Natural killer cell (primary cell): ENCODE measurements at places on chromosomes 5 and 9. TPM values are rescaled to one million over a fixed set of nuclear protein-coding genes. Genes with fewer than 3 reads are reported as not detected.

DNA sequence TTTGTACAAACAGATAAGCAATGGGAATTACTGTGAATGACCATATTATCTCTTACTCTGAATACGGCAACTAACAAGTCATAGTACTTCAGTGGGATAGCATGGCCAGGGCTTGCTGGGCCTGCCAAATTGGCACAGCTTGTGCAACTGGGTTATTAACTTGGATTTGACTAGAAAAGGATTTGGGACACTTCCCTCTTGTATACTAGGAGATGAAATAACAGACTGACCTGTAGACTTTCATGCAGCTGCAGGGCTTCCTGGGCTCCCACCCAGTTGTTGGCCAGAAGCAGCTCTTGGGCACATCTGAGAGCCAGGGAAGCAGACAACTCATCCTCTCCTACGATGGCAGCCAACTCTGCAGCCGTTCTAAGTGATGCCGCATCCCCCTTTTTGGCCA, 39.8 kb downstream of the CNOT8 start:
- no peaks in the 10 kb centered on the region for H3K27me3 ChIP-seq
- no peaks in the 10 kb centered on the region for H3K4me1 ChIP-seq
- no peak overlapping the region for H3K4me3 ChIP-seq
- H3K36me3 ChIP-seq: peaks cover 61% of the 10 kb centered on the region
- no peak overlapping the region for H3K27ac ChIP-seq

Gene AFF4
- total RNA-seq: 87.5 TPM

Gene ABL1
- total RNA-seq: 49.7 TPM

Gene PCDHA8
- not detected for total RNA-seq

GRCh38 chr9:95585824-95586223, 69.1 kb upstream of the PTCH1 start:
- H3K27ac ChIP-seq: no peak overlapping the region
- no peaks in the 10 kb centered on the region for H3K4me1 ChIP-seq
- no peak overlapping the region for H3K4me3 ChIP-seq
- DNase-seq: no peak
- no peaks in the 10 kb centered on the region for H3K36me3 ChIP-seq

GRCh38 chr9:104780796-104781395, 17.0 kb downstream of the NIPSNAP3B start:
- no peaks in the 10 kb centered on the region for H3K4me1 ChIP-seq
- no peak overlapping the region for H3K27ac ChIP-seq
- H3K36me3 ChIP-seq: no peaks in the 10 kb centered on the region
- DNase-seq: no peak
- H3K4me3 ChIP-seq: no peak overlapping the region

GRCh38 chr5:84549054-84549453, 164.4 kb upstream of the EDIL3 start:
- no peaks in the 10 kb centered on the region for H3K4me1 ChIP-seq
- H3K4me3 ChIP-seq: no peak overlapping the region
- no peak overlapping the region for H3K27ac ChIP-seq

DNA sequence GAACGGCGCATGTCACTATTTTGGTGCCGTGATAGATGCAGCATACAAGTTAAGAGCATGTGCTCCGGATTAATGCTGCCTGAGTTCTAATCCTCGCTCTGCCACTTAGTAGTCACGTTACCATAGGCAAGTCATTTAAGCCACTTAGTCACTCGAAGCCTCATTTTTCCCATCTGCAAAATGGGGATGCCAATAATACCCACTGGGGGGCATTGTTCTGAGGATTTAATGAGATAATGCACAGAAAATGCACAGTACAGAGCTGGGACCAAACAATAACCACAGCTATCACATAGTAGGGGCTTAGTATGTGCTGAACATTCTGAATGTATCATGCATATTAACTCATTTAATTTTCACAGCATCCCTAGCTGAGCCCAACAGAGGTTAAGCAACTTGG, 9.1 kb downstream of the NIPAL4 start:
- no peak overlapping the region for H3K4me3 ChIP-seq
- DNase-seq: no peak
- H3K27ac ChIP-seq: no peak overlapping the region
- H3K36me3 ChIP-seq: no peaks in the 10 kb centered on the region

Gene GTF3C5
- 52.6 TPM for total RNA-seq
